H1 (cell line): ENCODE measurements at places on chromosomes 12 and 14. TPM values are rescaled to one million over a fixed set of nuclear protein-coding genes. Genes with fewer than 3 reads are reported as not detected.

DNA sequence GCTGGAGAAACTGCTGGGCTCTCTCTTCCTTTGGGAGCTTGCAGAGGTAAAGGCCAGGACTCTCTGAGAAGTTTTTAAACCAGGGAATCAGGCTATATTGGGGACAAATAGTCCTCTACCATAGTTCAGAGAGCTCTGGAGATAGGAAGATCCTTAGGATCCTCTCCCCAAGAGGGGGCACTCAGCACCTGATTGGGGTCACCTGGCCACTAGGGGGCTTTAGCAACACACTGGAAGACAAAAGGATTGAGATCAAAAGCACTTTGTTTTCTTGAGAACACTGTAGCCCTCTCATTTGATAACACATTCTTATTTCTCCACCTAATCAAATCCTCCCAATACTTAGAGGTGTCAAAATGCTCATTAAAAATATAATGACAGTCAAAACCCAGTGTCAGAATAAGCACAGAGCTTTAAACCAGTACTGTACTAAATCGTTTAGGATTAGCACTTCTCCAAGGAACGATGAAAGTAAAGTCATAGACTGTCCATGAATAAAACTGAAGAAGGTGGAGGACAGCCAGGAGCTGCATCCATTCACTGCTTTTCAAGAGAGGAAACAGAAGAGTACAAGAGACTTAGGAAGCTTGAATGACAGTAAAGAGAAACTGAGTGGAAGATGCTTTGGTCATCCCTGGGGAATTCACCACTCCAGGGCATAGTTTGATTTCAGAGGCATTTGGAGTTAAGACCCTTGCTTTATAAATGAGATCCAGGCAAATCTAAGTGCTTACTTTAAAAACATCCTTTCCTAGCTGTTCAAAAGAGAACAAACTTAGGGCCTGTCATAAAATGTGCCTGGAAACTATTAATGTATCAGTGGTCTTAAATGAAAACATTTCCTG, 26.5 kb downstream of the BMP4 start:
- DNase-seq, result peak; percentile 84

GRCh38 chr12:92675092-92675865, 27.5 kb upstream of the PLEKHG7 start:
- no peak for DNase-seq

- peak; percentile 63 for DNase-seq
Measured at GRCh38 chr14:81164167-81164774, 56.5 kb downstream of the GTF2A1 start.

GRCh38 chr12:3885277-3886094, 12.3 kb upstream of the PARP11 start:
- DNase-seq, result no peak

- peak; percentile 31 for DNase-seq
Measured at GRCh38 chr14:95098984-95099599, 58.2 kb downstream of the DICER1 start.

GPR132 gene
- polyA plus RNA-seq, result 0.11 and 0.28 TPM in 2 replicates

- no peak for DNase-seq
Measured at GRCh38 chr12:91841822-91842221, 303.8 kb downstream of the BTG1 start.

LMNTD1 gene
- polyA plus RNA-seq, result not detected in 2 replicates

- DNase-seq, result no peak
Measured at GRCh38 chr12:34288963-34289345, 266.7 kb downstream of the ALG10 start.

GRCh38 chr14:51328064-51328771, 88.2 kb downstream of the TMX1 start:
- no peak for DNase-seq

CISTR gene
- polyA plus RNA-seq, result not detected in 2 replicates

GRCh38 chr12:105888696-105889095, 250.1 kb downstream of the NUAK1 start:
- DNase-seq, result no peak

DNA sequence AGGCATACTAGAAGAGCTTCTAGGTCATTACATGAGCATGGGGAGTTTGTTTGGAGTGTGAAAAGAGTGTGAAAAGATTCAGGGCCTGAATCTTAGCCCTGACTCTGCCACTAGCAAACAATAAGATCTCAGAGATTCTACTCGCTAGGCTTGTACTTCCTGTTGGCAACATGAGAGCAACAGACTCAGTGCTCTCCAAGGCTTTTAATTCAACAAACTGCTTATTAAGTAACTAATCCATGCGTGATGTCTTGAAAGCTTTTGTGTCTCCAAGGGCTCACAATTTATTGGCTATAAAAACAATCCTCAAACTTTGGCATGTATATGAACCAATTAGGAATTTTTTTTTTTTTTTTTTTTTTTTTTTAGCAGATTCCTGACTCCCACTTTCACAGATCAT, 105.1 kb downstream of the STXBP6 start:
- no peak for DNase-seq

DNA sequence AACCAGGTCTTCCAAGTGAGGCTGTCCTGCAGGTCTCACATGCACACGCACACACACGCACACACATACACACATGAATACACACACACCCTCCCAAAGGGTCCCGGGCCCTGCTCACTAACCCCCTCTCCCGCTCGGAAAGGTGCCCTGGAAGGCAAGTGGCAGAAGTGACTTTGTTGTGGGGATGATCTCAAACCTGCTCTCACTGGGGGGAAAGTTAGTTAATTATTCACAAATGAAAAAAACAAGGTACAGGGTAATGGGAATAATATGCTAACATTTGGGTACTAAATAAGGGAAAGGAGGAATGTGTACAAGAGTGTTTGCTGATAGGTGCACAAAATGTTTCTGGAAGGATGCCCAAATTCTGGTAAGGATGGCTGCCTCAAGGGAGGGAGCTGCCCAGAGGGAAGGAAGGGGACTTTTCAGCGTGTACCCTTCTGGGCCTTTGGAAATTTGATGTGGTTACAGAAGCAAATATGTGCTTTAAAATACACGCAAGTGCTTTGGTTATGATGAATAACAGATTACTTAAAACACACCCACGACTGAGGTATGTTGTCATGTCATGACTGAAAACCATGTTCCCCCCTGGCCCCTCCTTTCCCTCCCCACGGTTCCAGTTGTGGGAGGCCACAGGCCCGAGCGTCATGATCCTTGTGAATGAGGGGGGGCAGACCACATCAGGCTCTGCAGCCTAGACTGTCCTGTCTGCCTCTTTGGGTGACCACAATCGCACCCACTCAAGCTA, 43.3 kb upstream of the PLEKHG6 start:
- DNase-seq, result no peak

DNA sequence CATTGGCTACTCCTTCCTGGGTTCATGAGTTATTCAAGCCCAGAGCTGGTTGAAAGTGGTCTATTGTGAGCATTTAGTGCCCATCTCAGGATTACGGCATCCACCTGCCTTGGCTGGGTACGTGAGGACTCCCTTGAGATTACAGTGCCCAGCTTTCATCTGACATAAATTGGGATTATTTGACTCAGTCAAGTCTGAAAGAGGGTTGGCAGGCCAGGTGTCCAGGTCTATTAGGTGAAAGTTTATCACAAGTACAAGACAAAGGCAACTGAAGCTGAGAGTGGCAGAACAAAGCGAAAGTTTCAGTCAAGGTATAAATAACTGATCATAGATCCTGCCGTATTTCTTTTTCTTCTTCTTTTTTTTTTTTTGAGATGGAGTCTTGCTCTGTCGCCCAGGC, 84.6 kb upstream of the ATF7IP start:
- no peak for DNase-seq

TSPAN9 gene
- polyA plus RNA-seq, result 11.5 and 20.7 TPM in 2 replicates

KRT82 gene
- polyA plus RNA-seq, result not detected in 2 replicates

DNA sequence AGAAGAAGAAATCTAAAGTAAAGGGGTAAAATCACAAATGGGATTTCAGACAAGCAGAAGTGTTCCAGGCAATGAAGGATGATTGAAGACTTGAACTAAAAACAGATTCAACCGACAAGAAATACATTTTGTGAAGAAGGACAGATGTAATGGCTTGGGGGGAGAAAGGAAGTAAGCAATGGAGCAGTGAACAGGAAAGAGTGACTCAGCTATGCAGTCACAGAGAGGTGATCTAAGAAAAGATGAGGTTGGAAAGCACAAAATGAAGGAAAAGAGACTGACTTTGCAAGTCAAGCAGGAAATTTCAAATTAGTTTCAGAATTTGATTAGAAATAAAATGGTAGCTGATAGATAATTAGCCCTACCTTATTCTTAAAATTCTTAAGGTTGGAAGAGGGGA, 66.5 kb downstream of the PUS7L start:
- DNase-seq, result no peak

- peak; percentile 52 for DNase-seq
Measured at GRCh38 chr12:51218607-51219161, 822 bp upstream of the POU6F1 start.

REC8 gene
- polyA plus RNA-seq, result 9.8 and 19.1 TPM in 2 replicates

DNA sequence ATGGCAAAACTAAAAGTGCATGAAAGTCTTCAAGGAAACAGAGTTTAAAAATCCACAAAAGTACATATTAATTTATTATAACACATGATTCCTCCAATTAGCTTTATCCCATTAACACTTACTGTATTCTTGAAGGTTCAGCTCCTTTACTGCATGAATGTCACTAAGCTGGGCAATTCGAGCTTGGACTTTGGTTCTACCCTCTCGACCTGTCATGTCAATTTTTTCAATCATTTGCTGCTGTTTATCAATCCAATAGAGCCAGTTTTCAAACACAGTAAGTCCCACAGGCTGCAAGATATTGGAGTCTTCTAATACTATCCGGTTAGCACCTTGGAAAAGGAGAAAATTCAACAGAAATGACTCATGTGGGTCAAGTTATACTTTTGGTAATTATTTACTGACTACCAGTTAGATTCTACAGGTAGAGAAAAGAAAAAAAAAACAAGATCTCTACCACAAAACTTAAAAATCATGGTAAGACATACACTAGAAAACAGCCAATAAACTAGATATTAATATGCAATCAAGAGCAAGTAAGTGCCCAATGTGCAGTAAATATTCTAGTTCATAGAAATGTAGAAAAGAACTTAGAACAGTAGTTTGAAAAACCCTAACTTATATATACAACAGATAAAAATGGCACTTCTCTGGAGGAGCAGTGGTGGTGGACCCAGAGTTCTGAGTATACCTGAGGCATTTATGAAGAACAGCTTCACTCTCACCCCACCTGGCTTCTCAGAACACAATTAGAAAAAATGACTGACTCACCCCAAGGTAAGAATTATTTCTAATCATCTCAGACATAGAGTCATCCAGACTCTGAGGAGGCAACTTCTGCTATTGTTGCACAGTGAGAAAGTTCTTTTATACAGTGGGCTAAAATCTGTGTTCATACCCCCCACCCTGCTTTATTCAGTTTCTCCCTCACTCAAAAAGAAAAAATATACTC, 67.7 kb downstream of the BCL2L14 start:
- DNase-seq, result no peak

GRCh38 chr14:90905531-90905930, 89.3 kb upstream of the TTC7B start:
- no peak for DNase-seq

MMP19 gene
- 2.8 and 3.3 TPM in 2 replicates for polyA plus RNA-seq

- no peak for DNase-seq
Measured at GRCh38 chr14:104406831-104407230, 172.7 kb upstream of the C14orf180 start.

DNA sequence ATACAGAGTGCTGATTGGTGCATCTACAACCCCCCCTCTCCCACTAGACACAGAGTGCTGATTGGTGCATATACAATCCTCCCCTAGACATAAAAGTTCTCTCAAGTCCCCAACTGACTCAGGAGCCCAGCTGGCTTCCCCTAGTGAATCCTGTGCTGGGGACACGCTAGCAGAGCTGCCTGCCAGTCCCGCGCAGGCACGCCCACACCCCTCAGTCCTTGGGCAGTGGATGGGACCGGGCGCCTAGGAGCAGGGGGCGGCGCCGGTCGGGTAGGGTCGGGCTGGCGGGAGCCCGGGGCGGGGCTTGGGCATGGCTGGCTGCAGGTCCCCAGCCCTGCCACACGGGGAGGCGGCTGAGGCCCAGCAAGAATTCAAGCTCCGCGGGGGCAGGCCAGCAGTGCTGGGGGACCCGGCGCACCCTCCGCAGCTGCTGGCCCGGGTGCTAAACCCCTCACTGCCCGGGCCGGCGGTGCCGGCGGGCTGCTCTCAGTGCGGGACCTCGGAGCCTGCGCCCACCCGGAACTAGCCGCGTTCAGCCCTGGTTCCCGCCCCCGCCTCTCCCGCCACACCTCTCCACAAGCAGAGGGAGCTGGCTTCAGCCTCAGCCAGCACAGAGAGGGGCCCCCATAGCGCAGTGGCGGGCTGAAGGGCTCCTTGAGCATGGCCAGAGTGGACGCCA, 64.3 kb upstream of the DDHD1 start:
- DNase-seq, result peak; percentile 94

GRCh38 chr14:96559571-96559970, 57.4 kb downstream of the PAPOLA start:
- DNase-seq, result no peak

HOTAIR gene
- polyA plus RNA-seq, result not detected in 2 replicates

TAS2R9 gene
- not detected in 2 replicates for polyA plus RNA-seq

- no peak for DNase-seq
Measured at GRCh38 chr12:126451809-126452208, 1386.6 kb downstream of the AACS start.

LIN7A gene
- polyA plus RNA-seq, result 5.0 and 5.8 TPM in 2 replicates

GRCh38 chr12:119374635-119375034, 40.1 kb downstream of the CCDC60 start:
- no peak for DNase-seq

KIF5A gene
- polyA plus RNA-seq, result 10.7 and 11.7 TPM in 2 replicates

- DNase-seq, result no peak
Measured at GRCh38 chr12:100229036-100229635, 28.5 kb downstream of the ACTR6 start.

GRCh38 chr12:12273291-12273957, 6.6 kb upstream of the LRP6 start:
- DNase-seq, result no peak

DNA sequence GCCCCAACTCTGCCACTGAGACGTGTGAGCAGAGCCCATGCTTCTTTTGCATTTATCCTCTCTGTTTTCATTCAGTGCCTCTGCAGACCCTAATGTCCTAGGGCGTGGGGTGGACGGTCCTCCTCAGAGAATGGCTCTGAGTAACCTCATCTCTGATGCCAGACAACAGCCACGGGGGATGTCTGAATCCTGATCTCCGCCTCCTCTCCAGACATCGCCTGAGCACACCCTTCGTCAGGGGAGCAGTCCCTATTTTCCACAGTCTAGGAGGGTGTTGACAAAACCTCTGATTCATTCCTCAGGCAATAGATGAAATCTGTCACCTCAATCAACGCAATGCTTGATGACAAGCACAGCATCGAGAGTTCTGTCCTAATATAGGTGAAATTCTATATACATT, 109.2 kb upstream of the DYRK2 start:
- DNase-seq, result no peak

- no peak for DNase-seq
Measured at GRCh38 chr12:68733661-68734071, 12.3 kb upstream of the SLC35E3 start.

- no peak for DNase-seq
Measured at GRCh38 chr12:7788294-7788660, 925 bp upstream of the NANOG start.

DNA sequence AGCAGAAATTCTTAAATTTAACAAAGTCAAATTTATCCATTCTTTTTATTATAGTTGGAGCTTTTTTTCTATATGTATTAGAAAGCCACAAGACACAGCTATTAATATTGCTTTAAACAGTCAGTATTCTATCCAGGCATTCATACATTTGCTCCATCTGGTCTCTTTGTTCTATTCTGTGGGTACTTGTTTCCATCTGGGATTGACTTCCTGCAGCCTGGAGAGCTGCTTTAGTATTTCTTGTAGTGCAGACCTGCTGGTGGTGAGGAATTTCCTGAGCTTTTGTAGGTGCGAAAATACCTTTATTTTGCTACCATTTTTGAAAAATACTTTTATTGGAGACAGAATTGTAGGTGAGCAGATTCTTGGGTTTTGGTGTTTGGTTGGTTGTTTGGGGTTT, 29.0 kb downstream of the CCDC60 start:
- no peak for DNase-seq

CLEC2D gene
- polyA plus RNA-seq, result 2.7 and 4.2 TPM in 2 replicates
